ENCODE measurements at places on chromosomes 1 and 21.
A peak's percentile ranks its signal among the peaks of the same experiment; 100 is the strongest.

- DNase-seq: no peak
Observed at GRCh38 chr1:196951711-196952394, 8.3 kb downstream of the CFHR2 start.

DNA sequence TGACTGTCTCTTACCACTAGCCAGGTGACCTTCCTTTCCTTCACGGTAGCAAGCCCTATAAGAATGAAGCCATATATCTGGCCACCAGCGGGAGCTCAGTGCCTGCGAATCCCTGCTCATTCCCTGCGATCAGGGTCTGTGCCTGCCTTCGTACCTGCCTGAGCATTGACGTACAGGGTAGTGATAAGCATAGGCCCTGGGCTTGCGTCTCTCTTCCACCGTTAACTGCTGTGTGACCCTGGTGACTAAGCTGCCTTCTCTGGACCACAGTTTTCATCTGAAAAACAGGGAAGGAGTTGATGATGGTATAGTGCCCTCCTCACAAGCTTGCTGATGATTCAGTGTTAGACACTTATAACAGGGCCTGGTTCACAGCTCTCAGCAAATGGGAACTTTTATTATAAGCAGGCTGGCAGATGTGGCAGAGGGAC is 4.1 kb downstream of the ZC3H12A start:
- peak; percentile 61 for DNase-seq

- DNase-seq: no peak
Observed at GRCh38 chr1:232291261-232291660, 338.7 kb downstream of the SIPA1L2 start.

DNA sequence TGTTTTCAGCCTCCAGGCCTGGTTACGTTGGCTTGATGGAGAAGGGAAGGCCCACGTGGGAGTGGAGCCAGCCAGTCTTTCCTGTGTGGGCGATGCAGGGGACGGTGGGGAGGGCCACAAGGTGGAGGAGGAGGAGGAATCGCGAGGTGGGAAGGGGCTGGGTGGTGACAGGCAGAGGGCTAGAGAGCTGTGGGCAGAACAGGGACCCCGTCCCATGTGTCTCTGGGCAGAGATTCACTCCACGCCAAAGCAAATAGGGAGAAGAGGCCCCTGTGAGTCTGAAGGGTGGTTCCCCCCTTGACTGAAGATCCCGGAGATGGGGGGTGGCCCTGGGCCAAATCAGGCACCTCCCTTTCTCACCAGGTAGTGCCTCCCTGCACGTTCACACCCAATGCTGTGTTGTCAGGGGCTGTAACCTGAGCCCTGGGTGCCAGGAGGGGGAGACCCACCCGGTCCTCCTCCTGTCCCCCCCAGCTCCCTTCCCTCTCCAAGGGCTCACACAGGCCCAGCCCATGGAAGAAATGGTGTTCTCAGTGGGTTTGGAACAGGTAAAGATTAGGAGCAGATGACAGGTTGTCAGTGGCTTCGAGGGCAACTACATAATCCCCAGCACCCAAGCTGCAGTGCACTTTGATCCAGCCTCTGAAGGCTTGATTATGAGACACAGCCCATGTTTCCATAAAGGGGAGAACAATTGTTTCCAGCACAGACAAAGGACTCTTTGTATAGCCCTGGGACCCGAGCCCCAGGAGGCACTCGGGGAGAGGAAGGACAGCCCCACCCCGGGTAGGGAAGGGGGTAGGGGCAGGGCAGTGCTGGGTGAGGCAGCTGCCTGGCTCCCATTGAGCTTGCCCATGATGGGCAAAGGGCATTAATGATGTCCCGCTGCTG is 37.7 kb upstream of the GPR37L1 start:
- DNase-seq: no peak

Data from fibroblast of skin of right biceps (primary cell).